NCI-H1930 (cell line): ENCODE measurements at places on chromosomes 1 and 21.

DNA sequence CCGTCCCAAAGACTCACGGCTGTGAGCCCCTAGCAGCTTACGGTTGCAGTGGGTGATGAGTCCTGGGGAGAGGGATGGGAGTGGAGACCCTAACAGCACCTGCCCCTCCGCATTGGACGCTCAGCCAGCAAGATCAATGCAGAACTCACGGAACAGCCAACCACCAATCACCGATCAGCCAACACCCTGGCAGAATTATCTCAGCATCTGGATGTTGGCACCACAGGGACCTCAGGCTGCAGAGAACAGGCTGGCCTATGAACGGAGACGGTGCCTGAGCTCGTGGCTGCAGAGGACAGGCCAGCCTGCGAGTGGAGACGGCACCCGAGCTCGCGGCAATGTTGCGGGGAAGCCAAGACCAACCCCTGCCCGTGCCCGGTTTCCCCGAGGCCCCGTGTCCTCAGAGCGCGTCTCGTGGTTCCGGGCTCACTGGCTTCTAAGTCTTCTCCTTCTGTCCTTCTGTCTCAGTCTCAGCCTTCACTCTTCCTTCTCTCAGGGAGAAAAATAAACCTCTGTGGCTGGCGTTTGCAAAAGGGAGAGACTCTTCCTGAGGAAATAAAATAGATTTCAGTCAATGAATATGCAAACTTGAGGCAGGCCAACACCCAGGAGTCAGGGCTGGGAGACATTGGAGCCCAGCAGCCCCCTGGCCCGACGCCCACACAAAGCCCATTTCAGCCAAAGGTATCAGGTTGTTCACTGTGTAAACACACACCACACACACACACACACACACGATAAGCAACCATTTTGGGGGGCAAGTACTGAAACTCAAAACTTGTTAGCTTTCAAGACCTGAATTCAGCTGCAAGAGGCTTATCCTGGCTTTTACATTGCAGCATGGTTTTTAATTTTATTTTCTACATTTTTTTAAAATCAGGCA, 67.8 kb downstream of the SIK1 start:
- DNase-seq, result no peak

DNA sequence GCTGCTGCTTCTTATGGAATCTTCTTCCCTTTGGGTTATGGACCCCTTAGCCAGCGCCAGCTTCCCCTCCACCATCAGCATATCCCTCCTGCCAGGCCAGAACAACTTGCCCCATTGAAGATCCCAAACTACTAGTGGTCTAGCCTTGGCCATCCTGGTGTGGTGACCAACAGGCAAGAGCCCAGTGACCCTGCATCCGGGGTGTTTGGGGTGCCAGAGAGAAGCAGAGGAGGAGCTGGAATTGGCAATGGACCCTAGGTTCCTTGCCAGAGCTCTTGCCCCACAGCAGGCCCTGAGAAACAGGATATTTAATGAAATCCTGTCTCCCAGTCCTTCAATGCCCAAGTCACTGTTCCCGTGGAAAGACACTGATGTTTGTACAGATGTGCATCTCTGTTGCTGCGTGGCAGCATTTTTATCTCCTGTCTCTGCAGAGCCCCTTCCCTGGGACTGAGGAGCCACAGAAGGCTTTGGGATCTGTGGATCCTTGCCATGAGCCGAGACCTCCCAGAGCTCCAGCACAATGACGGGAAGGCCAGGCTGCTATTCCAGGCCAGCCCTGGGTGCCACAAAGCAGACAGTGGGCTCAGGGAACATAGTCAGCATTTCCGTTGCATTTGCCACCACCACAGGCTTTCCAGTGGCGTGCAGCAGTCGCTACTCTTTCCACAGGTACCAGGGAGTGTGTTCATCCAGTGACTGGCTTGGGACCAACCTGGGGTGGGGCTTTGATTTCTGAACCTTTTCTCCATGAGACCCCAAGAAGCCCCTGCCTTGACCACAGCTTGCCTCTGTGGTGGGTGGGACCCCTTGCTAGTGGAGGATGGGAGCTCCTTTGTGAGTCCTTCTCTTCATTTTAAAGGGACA, 21.6 kb downstream of the NAV1 start:
- no peak for DNase-seq

- DNase-seq, result no peak
Measured at GRCh38 chr1:207186503-207186902, 82.5 kb downstream of the C4BPA start.

- DNase-seq, result peak; percentile 76
Measured at GRCh38 chr1:151539321-151540020, 638 bp upstream of the TUFT1 start.
